ENCODE measurements at places on chromosomes 4 and X.

DNA sequence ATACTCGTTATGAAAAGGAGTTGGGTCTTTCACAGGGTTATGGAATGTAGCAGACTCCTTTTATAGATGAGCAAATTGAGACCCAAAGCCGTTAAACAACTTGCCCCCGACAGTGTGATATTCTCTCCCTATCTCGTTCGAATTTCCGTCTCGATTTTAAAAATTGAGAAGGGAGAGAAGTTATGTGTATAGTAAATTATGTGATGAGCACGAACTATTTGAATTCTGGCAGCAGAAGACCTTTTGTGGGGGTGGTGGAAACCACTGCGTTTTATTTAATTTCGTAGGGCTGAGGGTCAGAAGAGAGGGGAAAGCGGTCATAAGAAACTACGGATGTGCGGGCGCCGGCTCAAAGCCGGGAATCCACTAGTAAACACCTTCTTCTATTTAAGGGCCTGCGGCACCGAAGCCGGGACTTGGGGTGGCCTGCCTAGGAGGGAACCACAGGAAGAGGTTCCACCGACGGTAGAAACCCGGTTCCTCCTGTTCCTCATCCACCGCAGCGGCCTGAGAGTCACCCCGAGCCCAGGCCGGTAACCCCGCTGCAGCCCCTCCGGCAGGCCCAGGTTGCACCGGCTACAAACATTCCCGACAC lies 1.5 kb upstream of the DDX3X start:
- DNase-seq: no peak

DNA sequence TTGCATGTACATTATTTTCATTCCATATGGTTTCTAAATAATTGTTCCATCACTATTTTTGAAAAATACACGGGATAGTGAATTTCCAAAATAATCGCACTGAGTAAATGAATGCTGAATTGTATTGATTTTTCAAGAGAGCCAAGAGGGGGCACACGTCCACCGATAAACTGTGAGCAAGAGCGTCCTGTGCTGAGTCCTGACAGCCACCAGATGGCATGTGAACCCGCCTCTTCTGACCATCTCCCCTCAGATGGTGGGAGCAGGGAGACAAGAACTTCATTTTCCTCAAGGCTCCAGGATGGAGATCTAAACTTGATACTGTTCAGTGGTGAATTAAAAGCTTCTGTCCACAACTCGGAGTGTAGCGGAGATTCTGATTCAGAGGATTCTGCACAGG lies 30.6 kb upstream of the IL9R start:
- DNase-seq: peak; percentile 30

GRCh38 chr4:94452476-94453371 lies 982 bp downstream of the PDLIM5 start:
- peak; percentile 38 for DNase-seq

DNA sequence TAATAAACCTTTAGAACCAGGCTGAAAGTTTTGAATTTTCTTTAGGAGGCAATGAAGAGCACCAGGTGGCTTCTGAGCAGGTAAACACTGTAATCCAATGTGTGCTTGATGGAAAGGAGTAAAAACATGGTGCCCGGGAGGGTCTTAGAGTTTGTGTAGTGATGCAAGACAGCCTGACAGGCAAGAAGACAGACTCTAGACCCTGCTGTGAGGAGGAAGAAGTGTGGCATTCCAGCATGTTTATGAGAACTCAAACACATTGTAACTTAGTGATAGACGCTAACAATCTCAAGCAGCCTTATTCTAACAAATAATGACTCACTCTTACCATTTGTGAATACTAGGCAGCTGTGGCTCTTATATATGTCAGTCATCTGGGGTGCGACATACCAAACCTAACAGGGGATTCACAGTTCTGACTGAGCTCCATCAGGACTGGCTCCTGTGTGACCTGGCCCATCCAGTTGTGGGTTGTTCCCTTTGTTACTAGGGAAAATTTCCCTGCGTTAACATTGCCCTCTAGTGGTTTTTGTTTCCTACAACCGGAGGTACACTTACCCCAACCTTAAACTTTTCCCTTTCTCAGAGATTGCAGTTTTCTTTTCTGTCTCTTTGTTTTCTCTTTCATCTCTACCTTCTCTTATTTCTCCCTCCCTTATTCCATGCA lies 53.8 kb downstream of the VSIG4 start:
- DNase-seq: peak; percentile 25

DNA sequence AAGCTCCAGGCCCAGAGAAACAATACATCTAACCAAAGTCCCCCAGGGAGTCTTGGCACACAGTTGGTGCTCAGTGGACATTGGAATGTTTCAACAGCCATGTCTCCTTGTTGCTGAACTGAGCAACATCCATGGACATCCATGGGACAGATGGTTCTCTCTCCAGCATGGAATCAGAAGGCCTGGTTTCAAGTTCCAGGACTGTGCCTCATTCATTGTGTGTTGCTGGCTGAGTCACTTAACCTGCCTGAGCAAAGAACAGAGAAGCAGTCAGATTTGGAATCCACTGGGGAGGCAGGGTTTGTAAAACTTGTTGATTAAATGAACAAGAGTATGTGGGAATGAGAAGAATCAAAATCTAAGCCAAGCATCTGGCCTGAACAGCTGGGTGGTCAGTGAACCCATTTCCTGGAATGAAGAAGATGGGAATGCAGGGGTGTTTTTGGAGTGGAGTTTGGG lies 147.9 kb downstream of the CHIC2 start:
- DNase-seq: no peak

Measured in COR-L47 (cell line).